SHP77 (cell line): ENCODE measurements at places on chromosomes 3 and 15.

GRCh38 chr3:159448902-159449301 lies 539.7 kb upstream of the IL12A start:
- no peak for DNase-seq

DNA sequence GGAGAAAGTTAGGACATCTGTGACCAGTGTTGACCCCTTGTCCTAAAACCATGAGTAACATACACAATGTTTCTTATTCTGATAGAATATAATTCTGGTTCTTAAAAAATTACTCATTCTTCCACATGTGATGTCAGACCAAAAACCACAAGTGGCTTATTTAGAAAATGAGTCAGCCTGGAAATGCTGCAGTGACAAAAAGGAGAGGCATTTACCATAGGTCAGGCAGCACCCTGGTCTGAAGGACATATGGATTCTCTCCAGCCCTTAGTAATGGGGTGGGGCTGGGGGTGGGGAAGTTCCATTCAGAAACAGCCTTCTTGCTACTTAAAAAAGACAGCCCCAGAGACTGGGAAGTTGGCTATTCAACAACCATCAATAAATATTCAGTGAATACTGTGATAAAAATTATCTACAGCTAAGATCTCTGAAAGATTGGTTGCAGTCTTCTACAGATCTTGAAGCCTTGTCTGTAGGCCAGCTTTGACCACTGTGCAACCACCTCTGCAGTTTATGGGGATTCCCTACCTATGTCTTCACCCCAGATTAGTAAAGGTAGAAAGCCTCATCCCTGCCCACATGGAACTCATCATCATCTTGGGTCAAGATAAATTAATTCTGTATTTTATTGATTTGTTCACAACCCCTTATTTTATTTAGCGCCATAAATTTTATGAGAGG lies 34.9 kb upstream of the TIMP4 start:
- DNase-seq, result no peak

GRCh38 chr15:80695099-80695910 lies at the start of gene ABHD17C:
TSS of gene ABHD17C (plus strand) at chr15:80695310. CDS start at chr15:80695430, 120 bp downstream.
- peak; percentile 65 for DNase-seq

DNA sequence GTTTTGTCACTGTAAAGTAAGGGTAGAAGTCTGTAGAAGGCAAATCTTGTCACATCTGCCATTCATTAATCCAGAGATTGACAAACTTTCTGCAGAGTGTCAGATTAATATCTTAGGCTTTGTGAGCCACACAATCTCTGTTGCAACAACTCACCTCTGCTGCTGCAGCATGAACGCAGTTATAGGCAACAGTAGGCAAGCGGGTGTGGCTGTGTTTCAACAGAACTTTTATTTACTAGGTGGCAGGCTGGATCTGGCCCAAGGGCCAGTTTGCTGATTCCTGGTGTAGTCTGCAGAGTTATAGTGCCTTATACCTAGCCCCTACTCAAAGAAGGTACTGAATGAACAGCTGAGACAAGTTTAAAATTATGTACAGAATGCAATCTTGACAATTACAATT lies 396.7 kb downstream of the FOXP1 start:
- no peak for DNase-seq

- DNase-seq, result peak; percentile 34
Measured at GRCh38 chr15:74269362-74270035, 33.4 kb downstream of the CCDC33 start.

DNA sequence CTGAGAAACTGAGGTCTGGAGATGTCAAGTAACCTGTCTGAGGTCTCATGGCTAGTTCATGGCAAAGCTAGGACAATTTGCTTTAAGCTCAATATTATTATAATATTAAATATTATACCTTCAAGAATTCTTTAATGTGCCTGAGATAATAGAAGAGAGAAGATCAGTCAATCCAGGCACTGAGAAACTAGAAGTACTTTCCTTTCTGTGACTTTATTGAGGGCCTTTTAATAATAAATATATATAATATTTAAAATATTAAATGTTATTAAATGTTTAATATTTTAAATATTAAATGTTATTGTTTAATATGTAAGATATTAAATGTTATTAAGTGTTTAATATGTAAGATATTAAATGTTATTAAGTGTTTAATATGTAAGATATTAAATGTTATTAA lies 144.3 kb upstream of the DNAJC19 start:
- DNase-seq, result no peak

GRCh38 chr3:38083871-38084333 lies 44.9 kb downstream of the DLEC1 start:
- DNase-seq, result no peak

DNA sequence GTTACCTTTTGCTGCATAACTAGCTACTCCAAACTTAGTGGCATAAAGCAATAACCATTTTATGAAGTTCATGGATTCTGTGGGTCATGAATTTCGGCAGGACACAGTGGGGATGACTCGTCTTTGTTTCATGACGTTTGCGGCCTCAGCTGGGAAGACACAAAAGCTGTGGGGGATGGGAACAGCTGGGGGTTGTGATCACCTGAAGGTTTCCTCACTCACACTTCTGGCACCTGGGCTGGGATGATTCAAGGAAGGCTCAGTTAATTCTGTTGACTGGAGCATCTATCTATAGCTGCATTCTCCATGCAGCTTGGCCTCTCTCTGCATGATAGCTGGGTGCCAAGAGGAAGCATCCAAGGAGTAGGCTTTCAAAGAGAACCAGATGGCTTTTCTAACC lies 332.8 kb downstream of the ULK4 start:
- no peak for DNase-seq

DNA sequence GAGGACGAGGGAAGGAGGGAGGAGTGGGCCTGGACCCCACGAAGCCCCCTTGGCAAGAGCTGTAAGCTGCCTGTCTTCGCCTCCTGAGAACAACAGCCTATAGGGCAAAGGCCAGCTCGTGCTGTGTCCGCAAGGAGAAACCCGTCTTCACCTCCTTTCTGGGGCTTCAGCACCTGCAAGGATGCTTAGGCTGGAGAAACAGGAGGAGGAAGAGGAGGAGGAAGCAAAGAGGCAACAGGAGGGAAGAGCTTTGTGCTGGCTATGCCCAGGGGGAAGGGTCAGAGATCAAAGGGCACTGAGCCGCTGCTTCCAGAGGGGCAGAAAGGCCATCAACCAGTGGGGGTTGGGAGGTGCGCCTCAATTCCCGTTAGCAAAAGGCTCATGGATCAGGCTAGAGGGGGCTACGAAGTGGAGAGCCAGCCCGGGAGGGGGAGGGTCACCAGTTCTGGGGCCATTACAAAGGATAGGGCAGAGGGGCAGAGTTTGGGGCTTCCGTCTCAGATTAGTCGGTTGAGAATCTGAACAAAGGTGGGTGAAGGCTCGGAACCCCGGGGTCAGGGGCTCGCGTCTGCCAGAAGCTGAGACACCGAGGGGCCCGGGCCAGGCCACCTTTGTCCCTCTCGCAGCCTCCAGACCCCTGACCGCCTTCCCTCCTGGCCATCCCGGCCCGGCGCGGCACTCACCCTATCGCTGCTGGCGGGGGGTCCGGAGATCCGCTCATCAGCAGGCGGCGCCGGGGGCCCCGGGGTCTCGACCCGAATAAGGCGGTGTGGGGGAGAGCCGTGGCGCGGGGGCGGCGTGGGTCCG lies 792 bp downstream of the SHF start:
- no peak for DNase-seq

GRCh38 chr15:76065245-76065644 lies 5.5 kb downstream of the TMEM266 start:
- no peak for DNase-seq

DNA sequence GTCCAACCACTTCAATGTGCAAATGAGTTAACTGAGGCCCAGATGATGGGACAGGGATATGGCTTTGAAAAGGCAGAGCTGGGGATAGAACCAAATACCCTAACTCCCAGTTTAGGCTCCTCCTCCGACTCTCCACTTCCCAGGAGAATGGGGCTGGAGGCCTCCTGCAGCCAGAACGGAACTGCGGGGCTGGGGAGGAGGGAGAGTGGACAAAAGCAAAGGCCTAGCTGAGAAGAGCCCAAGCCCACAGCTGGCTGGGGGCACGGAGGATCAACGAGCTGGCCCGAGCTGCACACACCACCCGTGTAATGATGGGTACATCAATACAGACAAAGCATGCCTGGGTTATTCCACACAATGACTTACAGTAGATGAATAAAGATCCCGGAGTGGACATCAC lies 74.8 kb downstream of the NUP210 start:
- DNase-seq, result no peak

DNA sequence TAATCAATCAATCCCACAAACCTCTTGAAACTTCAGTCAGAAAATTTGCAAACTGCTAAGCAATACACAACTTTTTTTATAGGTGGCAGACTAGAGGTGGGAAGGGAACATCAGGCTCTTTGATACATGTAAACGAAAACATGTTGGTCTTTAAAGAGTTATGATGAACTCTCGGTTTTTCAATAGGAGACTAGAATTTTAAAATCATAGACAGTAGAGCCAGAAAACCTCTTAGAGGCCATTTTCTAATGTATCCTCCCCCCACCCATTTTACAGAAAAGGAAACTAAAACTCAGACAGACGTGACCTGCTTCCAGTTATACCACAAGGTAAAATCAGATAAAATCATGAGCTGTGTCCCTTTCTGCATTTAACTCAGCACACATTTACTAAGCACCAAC lies 179.1 kb upstream of the LPP start:
- no peak for DNase-seq

DNA sequence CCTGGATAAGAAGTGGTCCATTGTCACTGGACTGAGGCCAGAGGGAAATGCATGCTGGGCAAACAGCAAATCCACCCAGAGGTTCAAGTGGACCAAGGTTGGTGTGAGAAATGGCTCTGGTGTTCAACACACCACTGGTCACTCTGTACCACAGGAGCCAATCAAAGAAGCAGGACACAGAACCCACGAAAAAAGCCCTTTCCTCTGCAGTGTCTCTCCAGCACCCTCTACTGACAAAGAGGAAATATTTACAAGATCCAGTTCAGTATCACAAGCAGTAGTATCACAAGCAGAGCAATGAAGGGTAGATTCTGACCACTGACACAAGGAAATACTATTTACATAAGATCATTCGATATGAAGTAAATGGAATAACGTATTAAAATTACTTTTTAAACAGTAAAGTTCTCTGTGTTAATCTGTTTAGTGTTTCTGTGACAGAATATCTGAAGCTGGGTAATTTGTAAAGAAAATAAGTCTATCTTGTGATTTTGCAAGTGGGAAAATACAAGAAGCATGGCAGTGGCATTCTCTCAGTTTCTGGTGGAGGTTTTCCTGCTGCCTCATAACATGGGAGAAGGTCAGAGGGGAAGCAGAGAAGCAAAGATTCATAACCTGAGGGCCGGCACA lies 390.7 kb downstream of the EFHB start:
- DNase-seq, result peak; percentile 40
